Umbilical cord (tissue), 2 donors: ENCODE measurements at places on chromosomes 1 and 21.
A peak's percentile ranks its signal among the peaks of the same experiment; 100 is the strongest.

GRCh38 chr1:179818743-179819173, 58.8 kb downstream of the TOR1AIP2 start:
- DNase-seq = no peak

DNA sequence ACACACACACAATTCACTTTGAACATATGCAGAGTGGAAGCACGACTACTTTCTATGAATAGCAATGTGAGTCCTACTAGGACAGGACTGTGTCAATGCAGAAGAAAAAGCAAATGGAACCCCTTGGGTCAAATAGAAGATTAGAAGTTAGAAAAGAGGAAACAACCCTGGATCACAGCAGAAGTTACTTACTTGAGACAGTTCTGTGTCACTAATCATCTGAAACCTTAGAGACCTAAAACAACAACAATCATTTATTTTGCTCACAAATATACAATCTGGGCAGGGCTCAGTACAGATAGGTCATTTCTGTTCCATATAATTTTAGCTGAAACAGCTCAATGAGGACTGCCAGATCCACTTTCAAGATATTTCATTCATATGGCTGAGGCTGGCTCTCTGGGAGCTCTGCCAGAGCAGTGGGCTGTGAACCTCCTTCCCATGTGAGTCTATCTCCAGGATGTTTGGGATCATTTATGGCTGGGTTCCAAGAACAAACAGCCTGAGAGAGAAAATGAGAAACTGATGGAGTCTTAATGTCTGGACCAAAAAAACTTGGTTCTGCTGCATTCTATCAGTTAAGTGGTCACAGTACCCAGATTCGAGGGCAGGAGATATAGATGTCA, 42.5 kb upstream of the IL10 start:
- DNase-seq = peak; percentile 83

GRCh38 chr1:172775606-172776005, 116.7 kb downstream of the FASLG start:
- no peak for DNase-seq

GRCh38 chr1:114334297-114334696, 176.7 kb downstream of the TRIM33 start:
- no peak for DNase-seq

DNA sequence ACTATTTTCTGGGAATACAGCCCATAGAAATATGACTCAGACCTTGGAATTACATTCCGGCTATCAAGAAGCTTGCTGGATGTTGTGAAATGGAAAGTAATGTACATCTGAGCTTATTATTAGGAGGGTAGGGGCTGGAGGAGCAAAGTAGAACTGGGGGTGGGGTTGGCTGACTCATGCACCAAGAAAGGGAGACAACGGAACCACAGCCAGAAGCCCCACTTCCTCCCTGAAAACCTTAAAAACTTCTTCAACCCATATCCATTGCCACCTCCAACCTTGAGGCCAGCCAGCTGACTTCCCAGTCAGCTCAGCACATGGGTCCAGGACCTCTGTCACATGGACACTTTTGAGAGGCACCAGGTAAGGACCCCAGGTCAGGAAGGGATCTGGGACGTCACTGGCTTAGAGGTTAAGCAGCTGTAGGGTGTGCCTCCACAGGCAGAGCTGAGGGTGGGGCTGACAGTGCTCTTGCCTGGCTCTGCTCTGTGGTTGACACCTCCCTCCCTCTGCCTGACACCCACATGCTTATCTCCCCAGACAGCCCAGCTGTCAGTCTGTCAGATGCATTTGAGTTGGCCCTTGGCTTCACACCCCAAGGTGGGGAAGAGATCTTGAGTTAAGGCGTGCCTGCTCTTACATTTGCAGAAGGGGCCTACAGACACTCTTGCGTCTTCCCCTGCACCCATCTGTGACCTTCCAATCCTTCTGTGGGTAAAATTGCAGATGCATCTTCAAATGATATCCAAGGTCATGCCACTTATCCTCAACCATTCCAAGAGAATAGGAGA, 5.7 kb upstream of the ZNF683 start:
- peak; percentile 95 for DNase-seq

- peak; percentile 64 for DNase-seq
These were observed 27.7 kb upstream of the PTGFRN start for GRCh38 chr1:116881879-116882520.

DNA sequence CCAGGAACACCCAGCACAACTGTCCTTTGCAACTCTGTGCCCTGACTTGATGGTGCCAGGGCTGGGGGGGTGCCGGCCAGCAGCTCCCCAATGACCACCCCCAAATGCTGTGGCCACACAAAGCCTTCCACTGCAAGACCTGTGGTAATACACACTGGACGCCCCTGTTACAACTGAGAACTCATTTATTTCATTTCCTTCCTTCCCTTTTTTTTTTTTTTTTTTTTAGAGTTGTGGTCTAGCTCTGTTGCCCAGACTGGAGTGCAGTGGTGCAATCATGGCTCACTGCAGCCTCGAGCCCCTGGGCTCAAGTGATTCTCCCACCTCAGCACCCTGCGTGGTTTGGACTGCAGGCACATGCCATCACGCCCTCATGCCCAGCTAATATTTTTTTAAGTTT, 25.2 kb downstream of the TP73 start:
- DNase-seq = no peak

DNA sequence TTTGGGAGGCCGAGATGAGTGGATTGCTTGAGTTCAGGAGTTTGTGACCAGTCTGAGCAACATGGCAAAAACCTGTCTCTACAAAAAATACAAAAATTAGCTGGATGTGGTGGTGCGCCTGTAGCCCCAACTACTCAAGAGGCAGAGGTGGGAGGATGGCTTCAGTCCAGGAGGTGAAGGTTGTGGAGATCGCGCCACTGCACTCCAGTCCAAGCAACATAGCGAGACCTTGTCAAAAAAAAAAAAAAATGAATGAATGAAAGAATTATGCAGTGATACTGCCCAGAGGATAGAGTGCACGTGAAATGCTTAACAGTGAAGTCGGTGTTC, 429 bp upstream of the DPH2 start:
- no peak for DNase-seq

GRCh38 chr21:34280959-34281358, 82.8 kb upstream of the KCNE2 start:
- peak; percentile 68 for DNase-seq

- DNase-seq = no peak
These were observed 58.3 kb upstream of the ACOT11 start for GRCh38 chr1:54489627-54490250.

DNA sequence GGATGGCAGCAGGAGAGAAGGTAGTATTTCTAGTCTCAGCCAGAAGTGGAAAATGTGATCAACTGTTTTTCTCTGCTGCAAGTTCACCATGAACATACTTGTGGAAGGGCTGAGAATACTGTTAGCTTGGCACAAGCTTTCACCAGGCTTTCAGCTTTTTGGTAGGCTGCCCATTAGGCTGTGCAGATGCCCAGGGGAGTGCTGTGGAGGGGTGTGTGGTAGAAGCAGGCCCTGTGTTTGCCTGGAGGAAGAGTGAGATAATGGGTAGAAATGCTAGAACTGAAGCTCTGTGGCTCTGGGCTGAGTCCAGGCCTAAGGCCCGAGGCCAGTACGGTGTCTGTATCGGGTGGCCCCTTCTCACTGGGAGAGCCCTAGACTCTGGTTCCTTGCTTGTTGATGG, 9.8 kb downstream of the DNAJC6 start:
- no peak for DNase-seq

- DNase-seq = peak; percentile 83
These were observed 20.6 kb upstream of the SH3D21 start for GRCh38 chr1:36285443-36286101.

DNA sequence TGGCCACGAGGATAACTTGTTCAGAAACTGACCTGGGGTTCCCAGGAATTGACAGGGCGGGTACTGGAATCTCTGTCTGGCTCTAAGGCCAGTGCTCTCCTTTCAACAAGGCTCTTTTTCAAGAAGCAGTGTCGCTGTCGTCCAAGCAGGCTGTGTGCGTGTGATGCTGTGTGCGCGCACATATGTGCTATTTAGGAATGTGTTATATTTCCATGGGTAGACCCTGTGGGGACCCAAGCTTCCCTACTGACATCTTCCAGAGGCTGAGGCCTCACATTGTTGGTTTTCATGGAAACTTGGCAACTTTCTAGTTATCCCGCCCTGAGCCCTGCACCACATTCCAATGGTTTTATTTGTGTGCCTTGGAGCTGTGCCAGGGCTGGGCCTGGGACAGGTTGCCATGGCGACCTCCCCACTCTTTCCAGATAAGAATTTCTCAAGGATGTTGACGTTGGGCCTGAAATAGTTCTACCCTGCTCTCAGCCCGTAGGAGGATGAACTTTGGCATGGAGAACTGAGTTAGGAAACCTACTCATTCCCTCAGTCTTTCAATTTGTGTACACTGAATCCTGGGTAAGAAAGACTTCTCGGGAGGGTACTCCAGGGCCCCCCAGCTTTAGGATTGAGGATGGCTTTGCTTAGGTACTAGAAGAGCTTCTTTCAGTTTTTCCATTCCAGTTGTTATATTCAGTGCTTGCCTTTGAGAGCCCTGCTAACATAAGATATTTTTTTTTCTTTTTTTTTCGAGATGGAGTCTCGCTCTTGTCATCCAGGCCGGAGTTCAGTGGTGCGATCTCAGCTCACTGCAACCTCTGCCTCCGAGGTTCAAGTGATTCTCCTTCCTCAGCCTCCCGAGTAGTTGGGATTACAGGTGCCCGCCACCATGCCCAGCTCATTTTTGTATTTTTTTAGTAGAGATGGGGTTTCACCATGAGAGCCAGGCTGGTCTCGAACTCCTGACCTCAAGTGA, 38.8 kb upstream of the SRSF10 start:
- peak; percentile 98 for DNase-seq

DNA sequence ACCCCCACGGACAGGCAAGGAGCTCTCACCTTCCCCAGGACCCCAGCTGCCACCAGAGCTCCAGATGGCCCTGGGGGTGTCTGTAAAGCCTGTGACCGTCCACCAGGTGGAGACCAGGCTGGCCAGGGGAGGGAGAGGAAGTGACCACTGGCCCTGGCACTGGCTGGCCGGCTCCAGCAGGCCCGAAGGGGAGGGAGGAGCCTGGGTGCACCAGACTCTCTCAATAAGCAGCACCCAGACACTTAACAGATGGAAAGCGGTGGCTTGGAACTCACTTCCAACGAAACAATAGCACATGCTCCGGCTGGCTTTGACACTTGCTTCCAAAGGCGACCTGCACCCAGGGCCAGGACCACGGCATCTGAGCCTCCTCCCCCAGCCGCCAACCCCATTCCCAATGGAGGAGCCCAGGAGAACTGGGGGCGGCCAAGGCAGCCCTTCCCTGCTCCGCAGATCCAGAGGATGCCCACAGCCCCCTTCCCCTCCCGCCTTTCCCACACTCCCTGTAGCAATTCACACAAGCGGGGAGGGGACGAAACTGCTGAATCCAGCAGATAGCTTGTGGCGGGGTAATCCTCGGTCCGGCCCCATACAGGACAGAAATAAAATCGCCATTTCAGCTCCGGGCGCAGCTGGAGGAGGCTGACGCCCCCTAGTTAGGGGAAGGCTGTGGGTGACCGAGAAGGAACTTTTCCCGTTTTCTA, 742 bp upstream of the PDE9A start:
- peak; percentile 74 for DNase-seq

DNA sequence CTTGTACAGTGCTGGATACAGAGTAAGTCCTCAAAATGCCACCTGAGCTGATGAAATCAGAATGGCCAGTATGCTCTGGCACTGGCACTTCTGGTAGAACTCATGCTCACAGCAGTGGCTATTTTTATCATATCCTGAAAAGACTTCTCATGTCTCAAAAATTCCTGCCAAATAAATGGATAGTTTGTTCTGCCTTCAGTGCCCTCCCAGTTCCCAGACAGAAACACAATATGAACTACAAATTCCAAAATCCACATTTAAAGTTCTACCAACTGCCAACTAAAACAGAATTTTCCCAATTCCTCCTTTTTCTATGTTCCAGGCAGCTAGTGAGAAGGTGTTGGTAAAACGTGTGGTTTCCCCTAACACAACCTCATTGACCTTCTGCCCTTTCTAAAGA, 51.4 kb upstream of the RGS1 start:
- DNase-seq = no peak

- peak; percentile 86 for DNase-seq
These were observed 10.0 kb upstream of the FAAP20 start for GRCh38 chr1:2204415-2205190.

GRCh38 chr1:38006008-38006828, 904 bp upstream of the FHL3 start:
- no peak for DNase-seq

DNA sequence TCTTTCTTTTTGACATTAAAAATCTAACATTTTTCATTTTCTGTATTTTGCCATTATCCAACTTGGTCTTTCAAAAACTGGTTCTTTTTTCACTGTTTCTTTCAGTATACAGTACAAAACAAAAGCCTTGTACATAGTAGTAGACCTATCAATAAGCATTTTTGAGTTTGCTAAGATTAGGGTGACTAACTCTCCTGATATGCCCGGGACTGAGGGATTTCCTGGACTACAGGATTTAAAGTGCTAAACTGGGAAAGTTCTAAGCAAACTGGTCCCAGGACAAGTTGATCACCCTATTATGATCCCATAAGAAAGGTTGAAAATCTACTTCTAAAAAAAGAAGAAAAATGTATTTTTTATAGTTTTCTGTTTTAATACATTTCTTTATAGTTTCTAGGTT, 120.9 kb downstream of the USP25 start:
- DNase-seq = peak; percentile 27
